ENCODE measurements at places on chromosomes 3 and 15.

DNA sequence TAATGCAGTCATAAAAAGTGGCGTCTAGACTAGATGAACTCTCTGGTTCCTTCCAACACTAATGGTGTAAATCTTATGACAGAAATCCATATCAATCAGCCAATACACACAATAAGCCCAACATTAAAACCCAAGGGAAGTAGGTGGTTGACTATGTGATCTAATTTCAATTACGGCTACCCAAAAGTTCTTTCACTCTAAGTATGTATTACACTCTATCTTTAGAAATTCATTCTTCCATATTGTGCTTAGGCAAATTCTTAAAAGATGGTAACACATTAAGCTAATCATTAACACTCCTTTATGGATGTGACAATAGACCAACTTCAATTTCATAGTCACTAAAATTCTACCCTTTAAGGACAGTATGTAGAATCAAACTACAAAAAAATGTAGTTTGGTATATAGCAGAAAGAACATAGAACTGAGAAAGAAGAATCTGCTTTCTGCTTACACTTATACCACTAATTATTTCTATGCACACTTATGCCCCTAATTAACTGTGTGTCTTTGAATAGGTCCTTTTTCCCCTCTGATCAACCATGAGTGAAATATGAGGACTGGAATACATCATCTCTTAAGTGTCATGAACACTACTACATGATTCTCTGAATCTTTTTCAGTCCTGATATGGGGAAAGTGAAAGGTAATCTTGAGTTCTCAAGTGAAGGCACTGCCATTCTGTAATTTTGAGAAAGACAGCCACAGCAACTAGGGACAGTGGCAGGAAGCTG lies 557.6 kb downstream of the IGSF11 start:
- no peak for DNase-seq

DNA sequence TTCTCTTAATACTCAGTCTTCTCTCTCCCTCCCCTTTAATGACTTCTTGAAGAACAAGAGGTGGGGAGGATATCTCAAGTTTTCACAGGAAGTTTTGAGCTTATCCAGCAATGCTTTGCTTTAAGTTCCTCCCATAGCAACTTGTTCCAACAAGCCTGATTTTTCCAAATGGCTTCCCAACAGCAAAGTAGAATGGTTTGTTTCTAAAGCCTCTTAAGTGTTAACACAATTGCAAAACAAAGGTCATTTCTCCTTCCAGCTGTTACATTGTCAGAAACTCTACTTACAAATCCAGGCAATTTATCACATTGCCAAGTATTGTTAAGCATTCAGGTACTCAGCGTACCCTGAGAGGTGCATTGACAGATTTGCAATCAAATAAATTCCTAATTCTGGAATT lies 6.8 kb upstream of the ZNF770 start:
- DNase-seq = no peak

DNA sequence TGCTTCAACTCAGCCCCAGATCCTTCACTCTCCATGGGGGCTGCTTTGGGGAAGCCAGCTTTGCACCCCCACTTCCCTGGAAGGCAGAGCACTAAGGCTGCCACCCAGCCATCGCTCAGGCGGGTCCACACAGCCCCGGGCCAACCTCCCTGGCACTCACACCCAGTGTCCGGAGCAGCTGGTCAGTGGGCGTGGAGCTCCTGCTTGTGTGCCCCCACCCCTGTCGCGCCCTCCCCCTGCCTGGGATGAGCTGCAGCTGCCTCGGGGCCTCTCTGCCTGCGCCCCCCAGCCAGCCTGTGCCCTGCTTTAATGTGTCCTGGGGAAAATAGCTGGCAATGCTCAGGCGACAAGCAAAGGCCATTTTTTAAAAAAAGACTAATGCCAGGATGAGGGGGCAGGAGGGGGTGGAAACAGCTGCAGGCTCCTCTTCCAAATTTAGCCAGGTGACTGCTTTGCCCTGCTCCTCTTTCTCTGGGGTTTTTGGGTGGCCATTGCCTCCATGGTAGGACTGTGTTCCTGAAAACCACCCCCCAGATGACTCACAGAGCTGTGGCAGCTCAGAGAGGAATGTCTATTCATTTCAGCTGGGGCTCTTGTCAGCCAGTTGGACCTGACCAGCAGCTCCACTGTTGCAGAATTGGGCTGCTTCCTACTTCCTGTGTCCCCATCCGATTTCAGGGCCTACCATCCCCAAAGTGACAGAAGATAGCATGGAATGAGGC lies 65.0 kb downstream of the CEMIP start:
- peak; percentile 59 for DNase-seq

- DNase-seq = no peak
Measured at GRCh38 chr15:51699373-51699772, 18.1 kb downstream of the SCG3 start.

GRCh38 chr3:183698318-183698751 lies 738 bp downstream of the YEATS2 start:
- DNase-seq = peak; percentile 50

DNA sequence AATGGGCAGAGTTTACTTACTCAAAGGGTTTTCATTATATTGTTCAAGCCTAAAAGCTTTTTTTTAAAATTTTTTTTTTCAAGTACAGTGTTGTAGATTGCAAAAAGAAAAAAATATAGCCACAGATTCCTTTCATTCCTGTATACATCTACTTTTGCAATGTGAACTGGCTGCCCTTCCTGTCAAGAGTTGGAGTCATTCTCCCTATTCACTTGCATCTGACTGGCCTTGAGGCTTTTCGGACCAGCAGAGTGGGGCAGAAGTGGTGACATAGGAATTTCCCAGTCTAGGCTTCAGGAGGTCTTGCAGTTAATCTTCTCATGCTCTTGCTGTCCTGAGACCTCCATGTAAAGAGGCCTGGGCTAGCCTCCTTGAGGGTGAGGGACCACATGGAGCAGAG lies 218.3 kb upstream of the CFAP20DC start:
- DNase-seq = peak; percentile 43

DNA sequence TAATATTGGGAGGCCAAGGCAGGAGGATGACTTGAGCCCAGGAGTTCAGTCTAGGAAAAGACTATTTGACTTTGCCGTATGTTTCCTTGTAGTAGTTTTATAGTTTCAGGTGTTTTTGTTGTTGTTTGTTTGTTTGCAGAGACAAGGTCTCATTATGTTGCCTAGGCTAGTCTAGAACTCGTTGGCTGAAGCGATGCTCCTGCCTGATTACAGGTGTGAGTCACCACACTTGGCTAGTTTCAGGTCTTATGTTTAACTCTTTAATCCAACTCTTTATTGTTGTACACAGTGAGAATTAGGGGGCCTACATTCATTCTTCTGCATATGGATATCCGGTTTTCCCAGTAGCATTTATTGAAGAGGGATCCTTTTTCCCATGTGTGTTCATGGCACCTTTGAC lies 32.0 kb downstream of the FAIM start:
- no peak for DNase-seq

DNA sequence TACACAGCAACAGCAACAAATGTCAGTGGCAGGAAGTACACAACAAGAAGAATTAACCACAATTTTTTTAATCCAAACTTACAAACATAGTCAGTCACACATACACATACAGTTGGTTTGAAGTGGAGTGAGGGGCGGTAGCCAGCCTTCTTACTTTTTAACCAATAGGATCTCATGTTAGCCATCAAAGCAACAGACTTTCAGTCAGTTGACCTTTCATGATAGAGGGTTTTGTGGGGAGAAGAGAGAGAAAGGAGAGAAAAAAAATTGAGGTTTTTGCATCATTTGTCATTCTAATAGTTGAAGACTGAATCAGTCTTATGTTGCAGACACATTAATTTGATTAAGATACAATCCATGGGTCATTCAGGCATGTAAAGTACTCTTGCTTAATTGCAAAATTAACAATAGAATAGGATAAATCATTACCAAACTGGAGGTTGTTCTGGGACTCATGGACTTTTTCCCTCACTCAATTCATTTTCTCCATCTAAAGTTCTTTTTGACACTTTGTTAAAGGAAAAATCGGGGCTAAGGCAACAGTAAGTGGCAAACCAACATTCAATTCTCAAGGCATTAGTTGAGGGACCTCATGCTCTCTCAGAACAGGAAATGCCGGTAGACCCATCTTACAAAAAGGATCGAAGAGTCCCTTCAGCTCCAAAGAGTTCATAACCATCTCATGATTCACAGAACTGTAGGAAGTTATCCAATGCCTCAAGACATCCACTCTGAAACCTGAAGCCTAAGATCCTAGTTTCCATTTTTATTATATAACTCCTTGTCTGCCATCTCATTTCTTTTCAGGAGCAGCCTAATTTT lies 159.5 kb upstream of the LPP start:
- peak; percentile 54 for DNase-seq

DNA sequence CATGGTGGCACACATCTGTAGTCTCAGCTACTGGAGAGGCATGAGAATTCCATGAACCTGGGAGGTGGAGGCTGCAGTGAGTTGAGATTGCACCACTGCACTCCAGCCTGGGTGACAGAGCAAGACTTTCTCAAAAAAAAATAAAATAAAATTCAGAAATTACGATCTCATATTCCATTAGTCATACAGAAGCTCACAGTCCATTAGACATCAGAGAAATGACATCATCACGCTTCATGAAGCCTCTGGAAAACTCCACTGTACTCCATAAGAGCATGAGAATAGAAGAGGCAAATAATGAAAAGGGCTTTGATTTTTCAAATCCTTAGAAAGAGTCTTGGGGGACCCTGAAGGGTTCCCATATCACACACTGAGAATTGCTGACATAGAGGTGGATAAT lies 145.0 kb upstream of the MITF start:
- DNase-seq = no peak

GRCh38 chr3:96183871-96184270 lies 630.5 kb upstream of the EPHA6 start:
- no peak for DNase-seq

GRCh38 chr3:72571638-72572114 lies 276.6 kb downstream of the SHQ1 start:
- no peak for DNase-seq

DNA sequence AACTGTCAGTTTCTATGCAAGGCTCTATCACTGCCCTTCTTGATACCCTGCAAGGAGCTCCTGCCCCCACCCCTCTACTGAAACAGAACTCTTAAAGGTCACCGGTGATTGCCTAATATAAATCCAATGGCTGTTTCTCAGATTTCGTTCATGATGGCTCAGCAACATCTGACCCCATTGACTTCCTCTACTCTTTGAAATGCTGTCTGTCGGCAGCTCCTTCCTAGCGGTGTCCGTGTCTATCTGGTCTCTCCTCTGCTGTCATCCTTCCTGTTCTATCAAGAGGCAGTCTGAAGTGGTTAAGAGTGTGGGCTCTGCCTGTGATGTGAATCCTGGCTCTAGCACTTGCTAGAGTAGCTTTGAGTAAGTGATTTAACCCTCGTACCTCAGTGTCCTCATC lies 5.5 kb downstream of the TMEM266 start:
- DNase-seq = no peak

DNA sequence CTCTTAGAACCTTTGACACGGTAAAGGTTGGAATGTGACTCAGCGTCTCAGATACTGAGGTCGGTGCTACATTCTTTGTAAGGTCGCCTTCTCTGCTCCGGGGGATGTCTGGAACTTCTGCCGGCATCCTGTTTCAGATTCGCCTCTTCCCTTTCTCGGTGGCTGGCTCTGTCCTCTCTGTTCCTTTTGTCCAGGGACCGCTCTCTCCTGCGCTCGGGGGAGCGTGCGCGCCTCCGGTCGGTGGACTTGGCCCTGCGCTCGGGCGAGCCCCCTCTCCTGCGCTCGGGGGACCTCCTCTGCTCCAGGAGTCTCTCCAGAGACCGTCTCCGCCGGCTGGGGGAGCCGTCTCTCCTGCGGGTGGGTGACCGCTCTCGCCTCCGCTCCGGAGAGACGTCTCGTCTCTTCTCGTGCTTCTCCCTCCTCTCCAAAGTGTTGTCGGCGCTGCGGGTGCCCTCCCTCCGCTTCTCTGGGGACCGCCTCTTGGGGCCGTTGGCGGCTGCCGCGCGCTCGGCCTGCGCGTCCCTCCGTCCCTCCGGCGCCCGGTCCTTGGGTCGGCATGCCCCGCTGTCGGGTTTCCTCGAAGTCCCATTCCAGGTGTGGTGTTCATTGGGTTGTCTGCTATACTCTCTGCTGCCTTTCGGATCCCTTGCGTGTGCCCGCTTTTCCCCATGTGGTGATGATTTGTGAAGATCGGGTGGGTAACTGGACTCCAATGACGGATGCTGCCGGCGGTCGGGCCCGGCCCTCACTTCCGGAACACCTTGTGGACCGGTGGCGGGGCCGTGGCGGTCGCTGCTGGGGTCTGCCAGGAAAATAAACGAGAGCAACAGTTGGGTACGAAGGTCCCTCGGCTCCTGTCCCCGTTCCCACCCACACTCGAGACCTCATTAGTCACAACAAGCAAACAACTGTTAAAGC lies 668.8 kb upstream of the ADAMTS9 start:
- DNase-seq = no peak

DNA sequence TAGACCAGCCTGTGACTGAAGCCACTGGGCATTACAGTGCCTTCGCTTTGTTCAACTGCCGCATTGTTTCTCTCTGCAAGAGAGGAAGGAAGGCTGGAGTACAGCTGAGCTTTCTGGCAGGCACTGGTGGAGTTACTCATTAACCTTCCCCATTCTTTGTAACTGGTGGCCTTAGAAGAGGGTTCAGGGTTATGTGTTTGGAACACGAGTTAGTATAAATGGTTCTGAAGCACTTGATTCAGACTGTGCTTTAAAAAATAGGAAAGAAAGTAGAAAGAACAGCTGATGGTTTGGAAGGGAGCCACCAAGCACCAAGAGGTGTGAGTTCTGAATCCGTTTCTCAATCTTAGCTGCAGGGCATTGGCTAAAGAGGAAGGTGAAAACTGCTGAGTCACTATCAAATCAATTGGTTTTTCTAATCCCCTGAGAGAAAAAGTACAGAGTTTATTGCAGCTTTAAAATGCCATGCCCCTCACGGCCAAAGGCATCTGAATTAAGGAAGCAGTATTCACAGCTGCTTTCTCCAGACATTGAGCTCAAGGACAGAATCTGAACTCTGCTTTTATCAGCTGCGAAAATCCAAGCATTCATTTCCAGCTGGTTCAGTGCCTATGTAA lies 3.6 kb downstream of the HGD start:
- DNase-seq = peak; percentile 88

- peak; percentile 59 for DNase-seq
Measured at GRCh38 chr15:63826528-63826927, 7.2 kb downstream of the HERC1 start.

GRCh38 chr15:80272987-80273386 lies 21.0 kb upstream of the CTXND1 start:
- no peak for DNase-seq

DNA sequence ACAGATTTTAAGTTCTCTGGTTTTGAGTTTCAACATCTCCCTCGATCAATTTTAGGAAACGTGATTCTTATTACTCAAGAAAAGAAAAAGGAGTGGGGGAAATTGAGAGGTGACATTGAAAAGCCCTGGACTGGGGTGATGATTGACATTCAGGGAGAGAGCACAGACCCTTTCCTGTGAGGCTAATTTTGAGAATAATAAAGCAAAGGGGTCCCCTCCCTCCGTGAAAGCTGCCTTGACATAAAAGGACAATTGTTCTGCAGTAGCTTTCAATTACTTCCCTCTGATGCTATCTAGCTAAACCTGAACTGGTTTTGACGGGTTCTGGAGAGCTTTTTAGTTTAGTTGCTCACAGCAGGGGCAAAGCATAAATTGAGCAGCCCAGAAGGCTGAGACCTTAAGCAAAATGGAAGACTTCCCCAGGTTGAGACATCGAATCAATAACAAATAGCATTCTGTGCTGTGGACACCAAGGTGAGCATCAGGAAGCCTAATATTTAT lies 14.4 kb upstream of the CMTM8 start:
- no peak for DNase-seq

GRCh38 chr3:68819361-68819760 lies 113.0 kb downstream of the TAFA4 start:
- no peak for DNase-seq

GRCh38 chr3:83460052-83460451 lies 1498.7 kb upstream of the CADM2 start:
- no peak for DNase-seq

GRCh38 chr3:15443826-15444524 lies 16.6 kb downstream of the EAF1 start:
- peak; percentile 85 for DNase-seq

Measured in fibroblast of the aortic adventitia (primary cell).